GM13976 (cell line): ENCODE measurements at places on chromosomes 3 and 15.

- DNase-seq: no peak
Observed at GRCh38 chr15:73990250-73991005, 1.7 kb downstream of the STOML1 start.

DNA sequence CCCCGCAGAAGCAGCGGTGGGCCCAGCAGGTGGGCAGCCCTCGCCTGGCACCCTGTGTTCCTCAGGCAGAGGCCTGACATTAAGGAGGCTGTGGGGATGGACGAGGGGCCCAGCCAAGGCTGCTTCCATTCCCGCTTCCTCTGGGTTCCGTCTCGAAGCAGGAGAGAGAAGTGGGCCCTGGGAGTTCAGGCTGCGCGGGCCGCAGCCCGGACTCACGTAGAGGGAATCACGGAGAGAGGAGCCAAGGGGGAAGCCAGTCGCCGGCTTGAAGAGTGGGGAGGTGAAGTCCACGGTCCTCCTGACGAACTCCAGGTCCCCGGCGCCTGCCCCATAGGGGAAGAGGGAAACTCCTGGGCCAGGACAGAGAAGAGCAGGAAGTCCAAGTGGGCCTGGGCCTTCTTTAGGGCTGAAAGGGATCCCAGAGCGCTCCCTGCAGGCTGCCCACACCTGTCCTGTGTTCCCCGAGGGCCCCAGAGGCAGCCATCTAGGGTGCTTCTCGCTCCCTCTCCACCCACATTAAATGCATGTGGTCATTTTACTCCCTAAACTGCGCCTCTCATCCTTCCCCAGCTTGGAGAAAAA lies 37.7 kb downstream of the MUC4 start:
- DNase-seq: no peak

DNA sequence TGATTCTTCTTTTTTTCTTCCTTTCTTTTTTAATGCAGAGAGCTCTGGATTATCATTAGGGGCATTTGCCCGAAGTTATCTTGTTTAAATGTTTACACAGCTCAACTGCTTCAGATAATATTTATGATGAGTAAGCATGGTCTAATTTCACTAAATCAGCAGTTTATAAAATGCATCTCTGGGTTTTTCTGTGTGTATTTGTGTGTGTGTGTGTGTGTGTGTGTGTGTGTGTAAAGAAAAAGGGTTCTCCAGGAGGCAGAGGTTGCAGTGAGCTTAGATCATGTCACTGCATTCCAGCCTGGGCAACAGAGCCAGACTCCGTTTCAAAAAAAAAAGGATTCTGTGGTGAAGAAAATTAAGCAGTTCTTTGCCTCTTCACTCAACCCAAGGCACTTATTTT lies 25.9 kb upstream of the TNFSF10 start:
- no peak for DNase-seq

- no peak for DNase-seq
Observed at GRCh38 chr3:55719508-55719907, 232.4 kb upstream of the WNT5A start.

DNA sequence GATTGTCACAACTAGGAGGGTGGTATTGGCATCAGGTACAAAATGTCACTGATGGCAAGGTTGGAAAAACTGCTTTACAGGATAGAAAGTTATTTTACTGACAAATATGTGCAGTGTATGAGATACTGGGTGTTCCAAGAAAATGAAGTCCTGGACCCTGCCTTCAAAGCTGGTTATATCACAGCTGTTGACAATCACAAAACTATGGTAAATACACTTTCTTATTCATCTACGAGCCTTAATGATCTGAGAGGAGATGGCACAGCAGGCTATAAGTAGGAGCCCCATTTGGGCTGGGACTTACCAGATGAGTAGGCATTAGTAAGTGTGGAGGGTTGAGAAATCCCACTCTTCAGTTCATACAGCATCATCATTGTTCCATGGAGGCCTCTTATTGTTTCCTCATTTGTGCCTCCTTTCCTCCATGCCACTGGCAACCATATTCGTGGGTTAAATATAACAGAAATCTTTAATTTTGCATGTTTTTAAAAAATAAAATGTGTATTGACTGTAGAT lies 66.9 kb downstream of the CMTM8 start:
- no peak for DNase-seq

DNA sequence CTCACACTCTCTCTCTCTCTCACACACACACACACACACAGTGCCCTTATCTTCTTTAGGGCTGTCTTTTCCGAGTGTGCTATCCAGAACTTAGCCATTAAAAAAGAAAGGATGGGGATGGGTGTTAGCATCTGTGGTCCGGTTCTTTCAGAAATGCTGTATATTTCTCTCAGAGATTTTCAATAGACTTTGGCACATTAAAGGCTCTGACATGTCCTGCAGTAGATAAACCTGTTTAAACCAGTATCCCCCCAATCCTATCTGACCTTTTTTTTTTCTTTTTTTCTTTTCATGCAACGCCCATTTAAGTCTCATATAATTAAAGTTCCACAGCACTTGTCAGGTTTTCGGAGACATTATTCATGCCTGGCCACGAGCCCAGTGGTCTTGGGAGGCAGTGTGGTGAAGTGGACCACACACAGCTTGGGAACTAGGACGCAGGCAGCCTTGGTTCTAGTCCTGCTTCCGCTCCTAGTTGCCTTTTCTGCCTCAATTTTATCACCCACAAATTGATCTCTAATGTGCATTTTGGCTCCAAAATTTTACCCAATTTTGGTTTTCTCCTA lies 13.3 kb downstream of the CAV3 start:
- DNase-seq: no peak

GRCh38 chr3:169227911-169228310 lies 435.6 kb downstream of the MECOM start:
- no peak for DNase-seq

- no peak for DNase-seq
Observed at GRCh38 chr15:67083135-67083762, 17.8 kb downstream of the SMAD3 start.

GRCh38 chr15:43893956-43894355 lies 67.2 kb downstream of the WDR76 start:
- no peak for DNase-seq

DNA sequence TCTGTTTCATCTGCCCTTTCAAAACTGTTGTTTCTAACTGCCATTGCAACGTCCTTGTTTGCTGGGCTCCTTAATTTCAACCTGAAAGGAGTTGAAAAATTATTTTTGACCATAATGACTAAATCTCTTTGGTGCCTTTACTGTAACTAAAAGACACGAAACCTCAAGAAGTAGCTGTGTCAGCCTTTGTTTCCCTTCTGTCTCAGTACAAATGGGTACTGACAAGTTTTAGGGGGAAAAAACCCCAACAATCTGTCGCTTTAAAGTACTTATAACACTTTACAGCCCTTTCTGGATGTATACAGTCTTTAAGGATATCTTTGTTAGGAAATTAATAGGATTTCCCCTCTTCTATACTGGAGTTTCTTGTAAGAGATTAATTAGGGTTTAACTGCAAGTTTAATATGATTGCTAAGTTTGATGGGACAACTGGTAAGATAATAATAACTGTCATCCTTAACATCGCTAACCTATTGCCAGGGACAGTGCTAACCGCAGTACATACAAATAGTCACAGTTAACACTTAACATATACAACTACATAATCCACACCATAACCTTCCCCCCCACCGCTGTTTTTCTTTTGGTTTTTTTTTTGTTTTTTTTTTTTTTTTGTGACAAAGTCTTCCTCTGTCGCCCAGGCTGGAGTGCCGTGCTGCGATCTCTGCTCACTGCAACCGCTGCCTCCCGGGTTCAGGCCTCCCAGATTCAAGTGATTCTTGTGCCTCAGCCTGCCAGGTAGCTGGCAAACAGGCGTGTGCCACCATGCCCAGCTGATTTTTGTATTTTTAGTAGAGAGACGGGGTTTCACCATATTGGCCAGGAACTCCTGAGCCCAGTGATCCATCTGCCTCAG lies 1.7 kb downstream of the GXYLT2 start:
- no peak for DNase-seq

- no peak for DNase-seq
Observed at GRCh38 chr3:110814170-110815007, 257.2 kb upstream of the NECTIN3 start.

DNA sequence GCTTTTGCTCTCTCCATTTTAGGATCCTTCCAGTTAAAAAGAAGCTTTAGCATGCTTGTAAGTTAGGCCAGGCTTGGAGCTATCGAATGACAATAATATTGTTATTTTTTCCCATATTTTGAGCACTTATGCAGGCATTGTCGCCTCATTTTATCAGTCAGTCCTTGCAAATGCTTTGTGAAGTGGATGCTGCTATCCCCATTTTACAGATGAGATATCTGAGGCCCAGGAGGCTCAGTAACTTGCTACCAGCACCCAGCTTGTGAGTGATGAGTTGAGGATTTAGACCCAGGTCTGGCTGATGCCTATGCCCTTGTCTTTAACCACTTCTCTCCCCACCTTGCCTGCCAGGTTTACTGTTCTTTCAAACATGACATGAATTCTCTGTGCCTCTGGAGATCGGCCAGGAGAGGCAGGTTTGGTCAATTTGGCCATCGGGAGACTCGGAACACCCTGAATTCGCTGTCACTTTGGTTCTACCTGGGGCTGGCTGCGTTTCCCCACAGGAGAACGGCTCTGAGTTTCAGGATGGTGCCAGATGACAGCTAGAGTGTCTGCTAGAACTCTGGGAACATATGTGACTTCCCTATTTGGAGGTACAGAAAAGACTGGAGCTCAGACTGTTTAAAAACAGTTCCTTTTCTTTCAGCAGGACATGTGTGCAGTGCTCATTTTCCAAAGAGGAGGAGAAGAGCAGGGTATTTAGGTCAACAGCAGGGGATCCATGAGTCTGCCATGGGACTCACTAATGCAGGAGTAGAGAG lies 25.5 kb upstream of the ZNF710 start:
- no peak for DNase-seq

DNA sequence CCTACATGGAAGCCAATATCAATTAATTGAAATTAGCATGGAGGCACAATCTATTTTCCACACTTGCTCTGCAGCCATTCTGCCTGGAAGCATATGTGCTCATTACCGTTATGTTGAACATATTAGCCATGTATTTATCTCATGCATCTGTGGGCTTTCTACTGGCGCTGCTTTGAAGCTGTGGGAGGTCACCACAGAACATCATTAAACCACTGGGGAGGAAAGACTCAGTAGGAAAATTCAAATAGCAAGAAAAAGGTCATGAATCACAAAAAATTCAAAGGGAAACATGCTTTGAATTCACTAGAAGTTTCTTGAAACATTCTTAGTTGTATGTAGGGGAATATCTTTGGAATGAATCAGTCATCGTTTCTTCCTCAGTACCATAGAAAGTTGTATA lies 652.5 kb downstream of the EDEM1 start:
- no peak for DNase-seq

- no peak for DNase-seq
Observed at GRCh38 chr3:196341137-196341536, 2.9 kb upstream of the TM4SF19 start.

DNA sequence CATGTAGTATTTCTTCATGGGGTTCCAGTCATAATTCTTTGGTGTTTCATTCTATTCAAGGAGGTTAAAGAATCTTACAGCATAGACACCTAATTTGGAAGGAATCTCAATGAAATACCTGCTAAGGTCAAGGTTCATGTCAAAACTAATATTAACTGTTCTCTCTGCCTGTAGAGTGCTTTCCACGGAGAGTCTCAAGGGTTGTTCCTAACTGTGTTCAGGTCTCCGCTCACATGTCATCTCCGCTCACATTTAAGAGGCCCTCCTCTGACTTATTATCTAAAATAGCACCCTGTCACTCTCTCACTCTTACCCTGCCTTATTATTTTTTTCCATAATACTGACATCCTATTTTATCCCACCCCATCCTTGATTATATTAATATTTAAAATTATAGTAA lies 239.9 kb downstream of the RBMS3 start:
- no peak for DNase-seq

- DNase-seq: no peak
Observed at GRCh38 chr3:24899373-24899772, 404.7 kb upstream of the THRB start.

- peak; percentile 30 for DNase-seq
Observed at GRCh38 chr3:6799264-6799915, 61.5 kb upstream of the GRM7 start.

DNA sequence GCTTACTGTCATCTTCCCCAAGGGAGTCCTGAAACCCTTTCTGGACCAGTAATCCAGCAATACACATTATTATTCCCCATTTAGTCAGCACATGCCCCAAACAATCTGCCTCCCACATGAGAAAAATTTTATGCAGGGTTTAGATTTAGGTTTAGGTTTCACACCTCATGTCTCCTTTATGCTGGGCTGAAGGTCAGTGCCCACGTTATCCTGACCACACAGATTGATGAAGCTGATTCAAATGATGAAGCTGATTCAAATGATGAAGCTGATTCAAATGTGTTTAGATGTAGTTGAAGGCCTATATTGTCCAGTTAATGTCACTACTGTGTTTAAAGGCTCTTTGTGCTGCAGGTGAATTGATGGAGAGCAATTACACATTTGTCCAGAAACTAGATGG lies 18.1 kb upstream of the ZBED2 start:
- no peak for DNase-seq

DNA sequence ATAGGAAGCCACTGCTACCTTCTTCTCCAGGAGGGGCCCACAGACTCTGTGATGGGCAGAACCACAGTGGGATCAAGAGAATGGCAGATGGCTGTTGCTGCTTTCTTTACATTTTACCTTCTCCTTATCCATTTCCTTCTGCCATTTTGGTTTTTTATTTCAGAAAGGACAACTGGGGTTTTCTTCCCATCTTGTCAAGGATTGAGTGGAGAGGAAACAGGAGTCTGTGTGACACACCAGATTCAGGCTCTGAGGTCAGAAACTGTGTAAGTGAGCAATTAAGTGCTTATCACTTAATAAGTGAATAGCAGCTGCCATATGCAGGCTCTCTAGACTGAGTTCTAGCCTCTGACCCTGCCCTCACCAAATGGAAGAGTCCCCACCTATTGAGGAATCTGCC lies 47.3 kb downstream of the ITGB5 start:
- DNase-seq: no peak
